ENCODE measurements at places on chromosomes 3 and 15.

DNA sequence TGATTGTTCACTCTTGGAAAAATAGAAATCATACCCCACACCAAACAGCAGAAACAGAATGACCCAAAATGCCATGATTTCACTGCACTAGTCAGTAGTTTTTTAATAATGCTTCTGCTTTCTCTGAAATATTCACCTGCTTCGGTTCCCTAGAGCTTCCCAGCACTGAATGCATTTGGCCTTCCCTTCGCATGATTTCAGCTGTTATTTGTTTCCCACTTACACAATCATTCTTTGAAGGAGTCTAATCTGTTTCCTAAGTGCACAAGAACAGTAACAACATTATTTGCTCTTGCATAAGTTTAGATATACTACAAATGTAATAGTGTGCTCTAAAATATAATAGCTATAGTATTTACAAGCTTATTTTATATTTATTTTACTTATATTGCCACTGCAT lies 178.7 kb downstream of the STAC start:
- no peak for DNase-seq

DNA sequence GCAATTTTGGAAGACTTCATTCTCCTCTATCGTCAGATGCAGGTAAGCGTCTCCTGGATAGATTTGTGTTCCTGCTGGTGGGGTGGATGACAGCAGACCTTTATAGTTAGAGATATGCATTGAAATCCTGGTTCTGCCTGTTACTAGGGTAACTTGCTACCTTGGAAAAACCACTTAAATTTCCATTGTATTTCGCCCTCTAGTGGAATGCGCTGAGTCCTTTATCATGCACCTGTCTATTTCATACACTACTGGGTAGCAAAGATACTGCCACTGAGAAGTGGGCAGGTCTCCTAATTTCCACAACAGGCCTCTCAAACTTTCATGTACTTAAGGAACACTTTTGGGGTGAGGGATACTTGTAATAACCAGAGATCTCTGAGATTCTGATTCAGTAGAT lies 209.5 kb upstream of the SUCLG2 start:
- peak; percentile 29 for DNase-seq

DNA sequence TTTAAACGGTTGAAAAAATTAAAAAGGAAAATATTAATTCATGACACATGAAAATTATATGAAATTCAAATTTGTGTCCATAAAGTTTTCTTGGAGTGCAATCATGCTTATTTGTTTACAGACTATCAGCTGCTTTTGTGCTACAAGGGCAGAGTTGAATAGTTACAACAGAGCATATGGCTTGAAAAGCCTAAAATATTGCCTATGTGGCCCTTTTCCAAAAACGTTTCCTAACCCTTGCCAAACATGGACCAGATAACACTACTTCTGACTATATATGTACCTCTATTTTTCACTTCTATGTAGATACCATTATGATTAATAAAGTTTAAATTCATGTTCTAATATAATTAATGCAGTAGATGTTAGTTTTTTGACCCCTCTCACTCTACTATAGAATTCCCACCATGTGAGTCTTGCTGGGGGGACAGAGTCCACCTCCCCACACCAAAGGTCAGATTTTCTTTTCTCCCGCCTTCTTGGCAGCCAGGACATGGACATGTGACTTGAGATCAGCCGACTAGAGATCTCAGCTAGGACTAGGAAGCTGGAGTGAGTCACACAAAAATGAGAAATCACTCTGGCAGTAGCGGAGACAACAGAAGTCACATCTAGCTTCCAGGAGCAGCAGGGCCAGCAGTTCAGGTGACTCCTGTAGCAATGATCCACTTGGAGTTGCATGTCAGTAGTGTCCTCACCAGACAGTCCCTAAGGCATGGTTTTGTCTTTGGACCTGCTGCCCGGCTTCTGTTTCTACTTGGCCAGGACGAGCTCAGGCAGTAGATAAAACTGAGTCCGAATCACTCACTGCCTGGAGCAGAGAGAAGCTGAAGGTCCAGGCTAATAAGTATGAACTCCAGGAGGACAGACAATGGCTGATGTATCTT lies 22.4 kb downstream of the CIAO2A start:
- DNase-seq: peak; percentile 85

GRCh38 chr3:139527265-139527664 lies 12.3 kb downstream of the RBP1 start:
- DNase-seq: no peak

DNA sequence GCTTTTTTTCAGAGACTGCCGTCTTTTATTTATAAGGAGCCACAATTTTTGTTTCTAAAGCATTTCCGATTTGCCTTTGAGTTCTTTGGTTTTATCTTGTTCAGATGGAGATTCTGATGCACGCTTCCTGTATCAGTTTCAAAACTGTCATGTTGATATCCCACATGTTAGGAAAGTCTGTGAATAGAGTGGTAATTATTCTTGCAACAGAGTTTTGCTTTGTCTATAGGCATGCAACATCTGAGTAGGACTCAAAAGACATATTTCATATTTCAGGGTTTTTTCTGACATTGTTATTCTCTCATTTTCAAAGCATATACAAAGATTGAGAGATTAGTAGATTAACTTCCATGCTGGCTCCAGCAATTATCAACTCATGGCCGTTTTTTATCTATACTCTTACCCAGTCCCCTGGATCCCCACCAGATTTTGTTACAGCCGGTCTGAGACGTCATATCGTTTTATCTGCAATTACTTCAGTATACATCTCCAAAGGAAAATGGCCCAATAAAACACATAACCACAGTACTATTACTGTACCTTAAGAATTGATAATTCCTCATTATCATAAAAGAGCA lies 22.4 kb downstream of the PAQR5 start:
- no peak for DNase-seq

Measured in EL (cell line).